Upper lobe of right lung (tissue), 1 donor: ENCODE measurements at places on chromosomes 3 and 15. TPM values are rescaled to one million over a fixed set of nuclear protein-coding genes. Genes with fewer than 3 reads are reported as not detected.

Gene SPATA12
- 0.38 TPM for total RNA-seq

Gene BOC
- 6.1 TPM for total RNA-seq

Gene RTP3
- total RNA-seq: not detected

Gene GOLGA6A
- total RNA-seq: not detected

Gene THAP10
- total RNA-seq: 1.5 TPM

Gene SRGAP3
- total RNA-seq: 3.2 TPM

Gene LRRC57
- total RNA-seq: 25.9 TPM

Gene PRR20G
- not detected for total RNA-seq

Gene ADAMTS17
- 6.2 TPM for total RNA-seq

Gene SHC4
- 0.32 TPM for total RNA-seq

Gene GUCA1C
- not detected for total RNA-seq

Gene HACD3
- 56.8 TPM for total RNA-seq

Gene CCDC80
- total RNA-seq: 60.4 TPM

Gene SPTBN5
- total RNA-seq: 1.9 TPM

Gene DAG1
- total RNA-seq: 88.2 TPM

Gene LIPH
- 38.0 TPM for total RNA-seq

Gene OXTR
- total RNA-seq: 0.55 TPM

Gene NEO1
- 44.8 TPM for total RNA-seq
